Activated CD8-positive, alpha-beta T cell treated with anti-CD3 and anti-CD28 coated beads for 36 hours (primary cell): ENCODE measurements at places on chromosomes 1 and 21.

GRCh38 chr1:111474521-111474920 is 737 bp downstream of the C1orf162 start:
- no peak for DNase-seq

DNA sequence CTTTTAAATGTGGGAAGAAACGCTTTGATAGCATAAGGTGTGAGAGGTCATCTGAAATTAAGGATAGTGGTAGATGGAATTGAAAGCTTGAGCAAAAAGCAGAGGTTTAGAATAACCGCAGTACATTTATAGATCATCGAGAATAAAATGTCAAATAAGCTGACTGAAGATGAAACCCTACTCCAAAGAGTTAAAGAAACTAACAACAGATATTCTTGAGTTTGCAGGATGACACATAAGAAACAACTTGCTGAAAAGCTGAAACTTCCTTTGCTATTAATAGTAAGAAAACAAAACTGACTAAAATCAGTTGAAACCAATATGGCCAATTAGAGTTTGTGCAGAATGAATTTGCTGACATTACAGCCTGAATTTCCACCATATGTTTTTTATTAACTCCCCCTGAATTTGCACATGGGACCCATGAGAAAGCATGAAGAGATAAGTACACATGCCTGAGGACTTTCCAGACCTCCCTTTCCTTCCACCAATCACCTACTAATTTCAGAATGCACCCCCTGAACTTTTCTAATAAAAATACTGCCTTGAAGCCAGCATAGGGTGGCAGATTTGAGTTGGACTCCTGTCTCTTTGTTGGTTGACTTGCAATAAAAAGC is 1.7 kb upstream of the C1orf185 start:
- no peak for DNase-seq

GRCh38 chr1:53330819-53331218 is 2.9 kb upstream of the LRP8 start:
- no peak for DNase-seq

GRCh38 chr21:39429445-39429844 is 16.1 kb downstream of the LCA5L start:
- no peak for DNase-seq

GRCh38 chr1:70874063-70874462 is 173.6 kb downstream of the PTGER3 start:
- DNase-seq: no peak
